ENCODE measurements at places on chromosomes 6 and 20. TPM values are rescaled to one million over a fixed set of nuclear protein-coding genes. Genes with fewer than 3 reads are reported as not detected.

Gene CALHM4
- not detected for total RNA-seq

Gene SLC32A1
- total RNA-seq: not detected

DNA sequence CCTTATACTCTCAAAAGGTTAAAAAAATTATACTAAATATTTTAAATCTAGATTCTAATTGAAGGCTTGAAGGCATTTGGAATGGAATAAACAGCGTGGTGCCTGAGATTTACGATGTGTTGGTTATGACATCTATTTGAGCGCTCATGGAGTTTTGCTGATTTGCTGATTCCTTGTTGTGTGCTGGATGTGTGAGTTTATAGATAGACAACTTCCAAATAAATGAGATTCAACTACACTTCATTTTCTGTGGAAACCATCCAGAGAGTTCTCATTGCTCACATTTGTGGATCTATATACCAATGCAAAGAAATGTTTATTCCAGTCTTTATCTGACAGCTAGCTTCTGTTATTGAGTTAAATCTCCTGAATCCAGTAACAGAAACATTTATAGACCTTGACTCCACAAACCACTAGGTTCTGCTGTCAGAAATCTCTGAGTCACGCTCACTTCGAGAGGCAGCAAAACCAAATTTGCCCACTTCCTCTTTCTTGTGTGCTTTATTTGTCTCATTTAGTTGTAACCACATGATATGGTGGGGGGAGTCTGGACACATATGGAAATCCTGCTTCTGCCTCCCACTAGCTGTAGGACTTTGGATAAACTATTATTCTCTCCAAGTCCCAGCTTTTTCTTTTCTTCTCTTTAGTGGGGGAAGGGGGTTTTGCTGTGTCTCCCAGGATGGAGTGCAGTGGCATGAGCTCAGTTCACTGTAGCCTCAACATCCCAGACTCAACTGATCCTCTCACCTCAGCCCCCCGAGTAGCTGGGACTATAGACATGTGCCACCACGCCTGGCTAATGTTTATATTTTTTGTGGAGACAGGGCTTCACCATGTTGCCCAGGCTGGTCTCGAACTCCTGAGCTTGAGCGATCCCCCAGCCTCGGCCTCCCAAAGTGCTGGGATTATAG, 54.5 kb downstream of the IPCEF1 start:
- no peak overlapping the region for H3K4me3 ChIP-seq
- peaks cover 7% of the 10 kb centered on the region for H3K4me1 ChIP-seq
- DNase-seq: peak; percentile 25
- no peak overlapping the region for H3K27ac ChIP-seq
- H3K27me3 ChIP-seq: no peaks in the 10 kb centered on the region
- H3K36me3 ChIP-seq: no peaks in the 10 kb centered on the region

- H3K36me3 ChIP-seq: no peaks in the 10 kb centered on the region
- no peaks in the 10 kb centered on the region for H3K27me3 ChIP-seq
- H3K4me1 ChIP-seq: no peaks in the 10 kb centered on the region
- H3K27ac ChIP-seq: no peak overlapping the region
- no peak for DNase-seq
These were observed 707.8 kb upstream of the SLC35B3 start for GRCh38 chr6:9143140-9143539.

DNA sequence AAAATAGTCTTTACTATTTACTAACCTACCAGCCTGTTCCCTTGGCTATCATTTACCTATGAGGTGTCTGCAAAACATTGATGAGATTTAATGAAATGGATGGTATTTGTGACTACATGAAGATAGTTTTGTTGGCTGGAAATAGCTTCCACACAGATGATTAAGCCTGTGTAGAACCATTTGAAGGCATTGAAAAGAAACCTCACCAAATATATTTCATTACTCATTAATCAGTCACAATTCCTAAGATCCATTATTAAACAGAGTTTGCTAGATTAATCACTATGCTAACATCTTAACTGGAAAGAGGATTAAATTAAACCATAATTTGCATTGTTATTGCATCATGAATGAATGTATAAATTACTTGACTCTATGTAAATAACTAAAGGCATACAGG, 560.3 kb downstream of the BMP2 start:
- H3K4me1 ChIP-seq: no peaks in the 10 kb centered on the region
- no peaks in the 10 kb centered on the region for H3K27me3 ChIP-seq
- no peaks in the 10 kb centered on the region for H3K36me3 ChIP-seq
- no peak for DNase-seq
- H3K27ac ChIP-seq: no peak overlapping the region
- H3K4me3 ChIP-seq: no peak overlapping the region

Gene DLK2
- 0.33 TPM for total RNA-seq

GRCh38 chr6:11412011-11412424, 125.5 kb upstream of the TMEM170B start:
- H3K27me3 ChIP-seq: no peaks in the 10 kb centered on the region
- no peak overlapping the region for H3K27ac ChIP-seq
- no peak overlapping the region for H3K4me3 ChIP-seq

DNA sequence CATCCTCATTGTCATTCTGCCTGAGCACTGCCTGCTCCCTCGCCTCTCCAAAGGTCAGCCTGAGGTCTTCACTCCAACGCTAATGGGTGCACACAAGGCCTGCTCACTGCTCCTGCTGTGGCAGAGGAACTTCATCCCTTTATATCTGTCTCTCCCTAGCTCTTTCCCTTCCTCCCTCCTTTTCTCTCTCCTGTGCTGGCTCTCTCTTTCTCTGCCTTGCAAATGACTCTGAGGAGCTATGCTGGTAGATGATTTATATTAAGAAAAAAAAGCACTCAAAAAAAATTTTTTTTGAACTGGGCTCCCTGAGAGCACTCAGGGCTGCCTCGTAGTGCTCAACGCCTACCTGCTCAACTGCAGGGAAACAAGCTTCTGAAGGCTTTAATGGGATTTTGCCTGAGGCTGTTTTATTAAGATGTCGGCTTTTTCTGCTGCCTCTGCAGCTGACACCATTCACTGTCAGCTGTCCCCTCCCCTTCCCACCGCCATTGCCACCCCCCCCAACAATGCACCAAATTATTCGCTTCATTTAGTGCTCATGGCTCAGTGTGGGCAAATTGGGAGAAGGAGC, 137.7 kb upstream of the DEFB112 start:
- H3K4me1 ChIP-seq: no peaks in the 10 kb centered on the region
- H3K27ac ChIP-seq: no peak overlapping the region
- no peak overlapping the region for H3K4me3 ChIP-seq
- no peaks in the 10 kb centered on the region for H3K36me3 ChIP-seq
- H3K27me3 ChIP-seq: no peaks in the 10 kb centered on the region
- no peak for DNase-seq

Gene EPPIN
- not detected for total RNA-seq

GRCh38 chr20:10708351-10709185, 34.8 kb upstream of the JAG1 start:
- no peaks in the 10 kb centered on the region for H3K36me3 ChIP-seq
- H3K27me3 ChIP-seq: no peaks in the 10 kb centered on the region
- H3K4me1 ChIP-seq: peaks cover 35% of the 10 kb centered on the region

- H3K4me3 ChIP-seq: no peak overlapping the region
- DNase-seq: no peak
- peaks cover 4% of the 10 kb centered on the region for H3K4me1 ChIP-seq
- no peaks in the 10 kb centered on the region for H3K36me3 ChIP-seq
- H3K27ac ChIP-seq: no peak overlapping the region
- H3K27me3 ChIP-seq: no peaks in the 10 kb centered on the region
These were observed 517.0 kb upstream of the NRSN1 start for GRCh38 chr6:23608931-23609435.

GRCh38 chr20:37282556-37282955, 6.9 kb upstream of the MANBAL start:
- DNase-seq: peak; percentile 71
- peaks cover 17% of the 10 kb centered on the region for H3K4me1 ChIP-seq
- no peak overlapping the region for H3K4me3 ChIP-seq
- H3K27me3 ChIP-seq: no peaks in the 10 kb centered on the region
- peak overlapping the region; percentile 76 for H3K27ac ChIP-seq

All from hepatocyte (in vitro differentiated cells).